Pulmonary artery endothelial cell (primary cell): ENCODE measurements at places on chromosomes 12 and 14. TPM values are rescaled to one million over a fixed set of nuclear protein-coding genes. Genes with fewer than 3 reads are reported as not detected.

GRCh38 chr12:48990552-48990951 is 8.6 kb downstream of the DDN start:
- no peak for DNase-seq

- no peak for DNase-seq
Measured at GRCh38 chr14:71748196-71748595, 184.0 kb upstream of the RGS6 start.

GRCh38 chr12:12088761-12089160 is 18.0 kb downstream of the BCL2L14 start:
- no peak for DNase-seq

DNA sequence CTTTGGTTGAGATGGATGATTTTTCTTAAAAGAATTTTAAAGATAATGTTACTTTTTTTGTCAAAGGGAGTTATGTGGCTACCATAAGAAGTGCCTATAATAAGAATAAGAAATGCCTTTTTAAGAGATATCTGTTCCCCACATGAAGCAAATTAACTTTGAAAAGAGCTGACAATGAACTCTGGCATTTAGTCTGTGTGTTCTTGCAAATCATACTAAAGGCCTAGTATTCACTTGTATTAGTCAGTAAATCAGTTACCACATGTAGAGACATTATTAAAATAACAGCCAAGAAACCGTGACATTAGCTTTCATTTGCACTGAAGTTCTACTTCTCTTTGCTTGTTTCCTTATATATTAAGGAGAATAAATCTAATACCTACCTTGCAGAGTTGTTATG is 296.3 kb downstream of the CCDC91 start:
- DNase-seq, result no peak

- no peak for DNase-seq
Measured at GRCh38 chr12:107165581-107165980, 72.2 kb upstream of the CRY1 start.

DNA sequence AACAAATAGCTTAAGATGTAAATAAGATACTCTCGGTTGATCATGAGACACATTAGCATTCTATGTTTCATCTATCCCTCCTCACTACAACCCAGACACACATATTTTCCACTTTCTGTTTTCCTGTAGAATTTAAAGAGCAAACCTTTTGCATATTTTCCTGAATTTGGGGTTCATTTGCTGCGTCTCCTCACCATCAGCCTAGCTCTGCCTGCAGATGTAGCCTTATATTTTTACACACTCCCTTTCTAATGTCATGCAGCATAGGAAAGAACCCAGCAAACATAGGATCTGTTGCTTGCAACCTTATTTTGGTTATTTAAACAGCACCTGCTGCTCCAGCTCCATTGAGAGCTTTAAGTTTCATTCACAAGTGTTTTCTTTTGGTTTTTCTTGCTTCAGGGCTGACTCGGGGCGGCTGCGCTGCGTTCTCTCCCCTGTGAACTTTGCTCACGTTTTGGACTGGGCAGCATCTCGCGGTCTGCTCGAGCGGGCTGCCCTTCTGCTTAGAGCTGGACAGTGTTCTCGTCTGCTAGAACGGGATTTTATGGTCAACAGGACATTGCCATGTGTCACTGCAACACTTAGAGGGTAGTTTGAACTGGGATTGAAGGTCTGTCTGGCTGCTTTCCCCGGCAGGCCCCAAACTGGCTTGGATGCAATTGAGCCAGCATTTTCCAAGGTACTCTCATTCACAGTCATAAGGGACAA is 57.8 kb upstream of the VRK1 start:
- no peak for DNase-seq

DNA sequence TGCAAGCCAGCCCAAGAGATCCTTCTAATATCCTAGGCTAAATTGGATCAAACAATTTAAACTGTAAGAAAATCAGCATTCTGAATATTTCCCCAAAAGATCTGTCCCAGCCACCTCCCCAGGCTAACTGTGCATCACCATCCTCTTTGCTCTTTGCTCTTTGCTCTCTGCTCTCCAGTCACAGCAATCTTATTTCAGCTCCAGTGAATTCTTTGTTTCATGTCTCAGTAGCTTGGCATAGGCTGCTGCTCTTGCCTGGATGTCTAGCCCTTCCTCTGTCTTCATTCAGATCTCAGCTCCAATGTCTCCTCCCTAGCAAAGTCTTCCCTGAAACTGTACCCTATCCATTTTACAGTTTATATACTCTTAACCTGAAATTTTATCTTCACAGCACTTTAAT is 399.8 kb upstream of the USP15 start:
- no peak for DNase-seq

DNA sequence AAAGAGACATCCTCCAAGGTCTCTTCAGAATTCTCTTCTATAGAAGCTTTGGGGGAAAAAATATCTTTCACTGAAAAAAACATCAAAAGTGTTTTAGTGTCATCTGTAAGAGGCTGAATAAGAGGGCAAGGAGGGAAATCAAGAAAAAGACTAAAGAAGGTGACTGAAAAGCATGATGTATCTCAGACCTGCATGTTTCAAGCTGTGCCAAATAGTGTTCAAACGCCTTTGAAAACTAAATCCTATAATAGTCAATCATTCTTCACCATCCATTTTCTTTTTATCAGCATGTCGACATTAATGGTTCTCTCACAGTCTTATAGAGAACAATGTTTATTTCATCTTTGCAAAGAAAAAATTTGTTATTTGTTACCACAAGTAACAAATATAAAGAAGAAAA is 94.5 kb downstream of the CEP128 start:
- no peak for DNase-seq

- DNase-seq, result no peak
Measured at GRCh38 chr12:116397148-116397547, 119.7 kb upstream of the MED13L start.

DNA sequence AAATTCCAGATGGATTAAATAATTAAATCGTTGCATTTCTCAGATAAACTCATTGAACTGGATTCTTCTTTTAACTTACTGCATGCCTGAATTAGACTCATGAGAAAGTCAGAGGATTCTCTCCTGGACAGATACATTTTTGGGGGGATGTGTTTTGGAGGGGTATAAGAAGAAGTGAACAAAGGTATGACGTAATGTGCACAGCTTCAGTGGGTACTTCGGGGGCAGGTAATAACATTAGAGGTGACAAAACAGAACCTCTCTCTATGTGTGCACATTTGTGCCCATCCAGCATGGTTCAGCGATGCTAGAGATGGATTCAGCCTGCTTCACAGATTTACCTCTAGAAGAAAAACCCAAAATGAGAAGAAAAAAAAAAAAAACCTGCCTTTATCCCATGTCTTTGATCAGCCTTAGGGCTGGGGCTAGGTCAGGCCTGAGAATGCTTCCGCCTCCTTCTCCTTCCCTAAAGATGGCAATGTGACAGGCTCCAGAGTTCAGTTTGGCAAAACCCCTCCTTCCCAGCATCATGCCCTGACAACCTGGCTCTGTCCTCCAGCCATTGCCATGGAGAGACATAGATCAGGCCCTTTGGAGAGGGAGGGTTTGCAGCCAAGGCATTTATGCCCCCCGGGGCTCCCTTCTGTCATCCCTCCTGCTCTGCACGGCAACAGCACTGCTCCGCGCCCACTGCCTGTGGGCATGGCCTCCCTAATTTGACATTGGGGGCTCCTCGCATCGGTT is 166.7 kb downstream of the KCNA5 start:
- no peak for DNase-seq

GRCh38 chr14:81473456-81474147 is 60.1 kb downstream of the SEL1L start:
- no peak for DNase-seq

- DNase-seq, result no peak
Measured at GRCh38 chr12:95258151-95258550, 40.5 kb downstream of the VEZT start.

Gene LRP6
- 36.8 and 46.3 TPM in 2 replicates for total RNA-seq

Gene LRP1
- total RNA-seq, result 4.6 and 5.9 TPM in 2 replicates

Gene PRIMA1
- total RNA-seq, result not detected in 2 replicates

Gene ZC3H10
- 5.5 and 7.0 TPM in 2 replicates for total RNA-seq

Gene MGP
- 56.4 and 196 TPM in 2 replicates for total RNA-seq

Gene LHX5
- total RNA-seq, result not detected in 2 replicates
